Left lobe of liver (tissue), 2 donors: ENCODE measurements at places on chromosomes 5 and 9.

- no peak for DNase-seq
Measured at GRCh38 chr9:82167296-82167695, 178.7 kb downstream of the SPATA31D1 start.

- DNase-seq: peak; percentile 73
Measured at GRCh38 chr5:154648706-154649105, 106.5 kb upstream of the LARP1 start.

DNA sequence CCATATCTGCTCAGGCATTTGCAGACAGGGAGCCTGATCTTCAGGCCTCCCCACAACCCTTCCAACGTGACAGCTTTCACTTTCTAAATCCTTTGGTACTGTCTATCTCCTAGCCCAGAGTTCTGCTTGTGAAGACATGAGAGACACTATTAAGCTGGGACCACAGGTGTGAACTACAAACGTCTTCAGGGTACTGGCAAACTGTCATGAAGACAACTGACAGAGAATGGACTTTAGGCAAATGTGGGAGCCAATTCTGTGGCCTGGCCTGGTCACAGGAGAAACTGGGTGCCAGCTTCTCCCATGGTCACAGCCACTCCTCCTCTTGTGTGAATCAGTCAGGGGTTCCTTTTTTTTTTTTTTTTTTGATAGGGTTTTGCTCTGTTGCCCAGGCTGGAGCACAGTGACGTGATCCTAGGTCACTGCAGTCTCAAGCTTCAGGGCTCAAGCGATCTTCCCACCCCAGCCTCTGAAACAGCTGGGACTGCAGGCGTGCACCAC lies 10.4 kb downstream of the TRIM14 start:
- DNase-seq: no peak

- no peak for DNase-seq
Measured at GRCh38 chr9:27194401-27195091, 85.5 kb downstream of the TEK start.

DNA sequence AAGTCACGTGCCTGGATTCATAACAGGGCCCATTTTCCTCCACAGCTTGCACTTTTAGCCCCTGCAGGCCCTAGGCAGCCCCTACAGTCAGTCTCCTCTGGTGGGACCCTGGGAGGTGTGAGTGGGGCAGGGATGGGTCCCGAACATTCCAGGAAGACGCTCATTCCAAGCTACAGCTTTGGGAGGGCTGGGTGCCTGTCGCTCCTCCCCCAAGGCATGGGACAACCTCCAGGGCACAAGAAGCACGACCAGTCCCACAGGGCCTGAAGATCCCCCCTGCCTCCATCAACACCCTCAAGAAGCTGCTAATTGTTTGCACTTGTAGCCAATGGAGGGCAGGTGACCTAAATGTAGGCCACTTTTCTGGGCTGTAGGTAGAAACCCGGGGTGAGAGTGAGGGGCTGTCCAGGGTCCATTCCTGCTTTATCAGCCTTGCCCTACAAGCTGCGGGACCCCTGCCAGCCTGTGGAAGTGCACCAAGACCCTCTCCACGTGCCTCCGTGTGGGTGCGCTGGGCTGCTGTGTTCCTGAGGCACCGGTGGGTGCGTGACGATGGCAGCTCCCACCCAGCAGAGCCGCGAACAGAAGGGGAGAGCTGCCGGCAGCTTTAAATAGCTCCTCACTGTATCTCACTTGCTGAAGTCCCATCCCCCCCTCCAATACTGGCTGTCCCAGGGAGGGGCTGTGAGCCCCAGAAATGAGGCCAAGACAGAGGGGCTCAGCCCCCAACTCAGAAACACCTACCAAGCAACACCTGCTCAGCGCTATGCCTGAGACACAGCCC lies 91.9 kb upstream of the ARAP3 start:
- DNase-seq: no peak

- DNase-seq: no peak
Measured at GRCh38 chr9:112502175-112502946, 15.7 kb downstream of the KIAA1958 start.

DNA sequence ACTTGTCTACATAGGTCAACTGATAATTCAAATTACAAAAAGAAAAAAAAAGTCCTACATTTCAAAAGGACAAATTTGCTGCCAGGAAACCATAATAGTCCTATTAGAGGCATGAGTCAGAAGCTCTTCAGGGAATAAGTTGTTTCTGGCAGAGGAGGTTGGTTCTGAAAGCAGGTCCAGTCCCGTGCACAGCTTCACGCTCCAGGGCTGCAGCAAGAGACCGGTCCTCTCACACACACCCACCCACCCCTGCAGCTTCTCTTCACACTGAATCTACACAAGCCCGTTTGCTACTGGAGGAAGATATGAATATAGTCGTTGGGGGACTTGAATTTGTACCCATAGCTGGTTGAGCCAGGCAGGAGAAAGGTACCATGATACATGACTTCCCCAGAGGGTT lies 36.9 kb upstream of the SLC1A3 start:
- no peak for DNase-seq

- DNase-seq: no peak
Measured at GRCh38 chr5:35811108-35811741, 45.5 kb upstream of the IL7R start.

DNA sequence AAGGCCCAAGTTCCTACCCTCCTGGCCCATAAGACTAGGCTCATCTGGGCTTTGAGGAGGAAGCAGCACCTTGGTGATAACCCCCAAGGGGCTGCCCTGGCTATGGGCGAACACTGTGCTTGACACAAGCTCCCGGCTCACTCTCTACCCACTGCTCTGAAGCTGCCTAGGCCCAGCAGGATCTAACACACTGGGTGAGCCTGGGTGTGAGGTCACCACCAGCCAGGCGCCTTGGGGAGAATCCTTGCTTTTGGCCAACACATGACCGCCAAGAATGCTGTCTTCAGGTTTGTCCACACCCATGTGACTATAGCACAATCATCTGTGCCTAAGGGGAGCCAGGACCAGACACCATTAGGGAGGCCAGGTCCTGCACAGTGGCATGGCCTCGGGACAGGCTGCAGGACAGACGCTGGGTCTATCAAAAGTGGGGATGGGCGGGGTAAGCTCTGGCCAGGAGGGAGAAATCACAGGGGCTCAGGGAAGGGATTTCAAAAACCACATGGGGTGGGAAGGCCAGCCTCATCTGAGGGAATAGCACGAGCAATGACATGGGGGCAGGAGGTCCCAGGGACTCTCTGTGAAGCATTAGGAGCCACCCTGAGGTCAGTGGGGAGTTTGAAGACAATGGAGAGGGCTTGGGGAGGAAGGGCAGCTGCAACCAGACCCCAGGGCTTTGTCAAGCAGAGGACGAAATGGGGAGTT lies 29.6 kb downstream of the BICD2 start:
- DNase-seq: no peak

- no peak for DNase-seq
Measured at GRCh38 chr9:97441729-97442128, 29.8 kb downstream of the TDRD7 start.

GRCh38 chr5:148776780-148777179 lies 49.6 kb upstream of the ADRB2 start:
- no peak for DNase-seq

GRCh38 chr5:84059672-84060071 lies 325.0 kb downstream of the EDIL3 start:
- no peak for DNase-seq

DNA sequence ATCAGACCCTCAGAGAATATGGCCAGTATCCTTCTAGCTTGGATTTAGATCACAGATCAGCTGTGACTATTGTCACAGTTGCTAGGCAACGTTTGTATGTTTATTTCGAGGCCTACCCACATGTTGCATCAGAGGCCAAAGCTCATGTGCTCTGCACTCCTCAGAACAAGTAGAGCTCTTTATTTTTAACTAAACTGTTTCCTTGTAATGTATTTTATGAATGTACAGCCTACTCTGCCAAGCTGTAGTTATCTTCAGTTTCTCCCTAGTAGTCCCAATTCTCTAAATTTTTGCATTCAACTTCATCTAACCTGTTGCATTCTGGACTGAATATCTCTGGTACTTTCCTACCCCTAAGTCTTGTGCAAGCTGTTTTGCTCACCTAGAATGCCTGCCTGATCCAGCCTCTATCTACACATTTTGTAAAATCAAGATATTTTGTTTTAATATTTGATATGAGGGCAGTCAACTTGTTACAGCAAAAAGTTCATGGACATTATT lies 52.8 kb downstream of the CAST start:
- DNase-seq: peak; percentile 83

GRCh38 chr9:6498982-6499381 lies 86.0 kb downstream of the UHRF2 start:
- no peak for DNase-seq

- no peak for DNase-seq
Measured at GRCh38 chr5:135543485-135544304, 7.9 kb upstream of the NEUROG1 start.

GRCh38 chr5:82106207-82106606 lies 134.4 kb downstream of the ATG10 start:
- DNase-seq: no peak

GRCh38 chr5:123422433-123423277 lies 548 bp downstream of the CEP120 start:
- no peak for DNase-seq

GRCh38 chr9:14907360-14907685 lies 2.9 kb downstream of the FREM1 start:
- DNase-seq: no peak

GRCh38 chr5:9058161-9058560 lies 487.7 kb downstream of the SEMA5A start:
- DNase-seq: no peak

DNA sequence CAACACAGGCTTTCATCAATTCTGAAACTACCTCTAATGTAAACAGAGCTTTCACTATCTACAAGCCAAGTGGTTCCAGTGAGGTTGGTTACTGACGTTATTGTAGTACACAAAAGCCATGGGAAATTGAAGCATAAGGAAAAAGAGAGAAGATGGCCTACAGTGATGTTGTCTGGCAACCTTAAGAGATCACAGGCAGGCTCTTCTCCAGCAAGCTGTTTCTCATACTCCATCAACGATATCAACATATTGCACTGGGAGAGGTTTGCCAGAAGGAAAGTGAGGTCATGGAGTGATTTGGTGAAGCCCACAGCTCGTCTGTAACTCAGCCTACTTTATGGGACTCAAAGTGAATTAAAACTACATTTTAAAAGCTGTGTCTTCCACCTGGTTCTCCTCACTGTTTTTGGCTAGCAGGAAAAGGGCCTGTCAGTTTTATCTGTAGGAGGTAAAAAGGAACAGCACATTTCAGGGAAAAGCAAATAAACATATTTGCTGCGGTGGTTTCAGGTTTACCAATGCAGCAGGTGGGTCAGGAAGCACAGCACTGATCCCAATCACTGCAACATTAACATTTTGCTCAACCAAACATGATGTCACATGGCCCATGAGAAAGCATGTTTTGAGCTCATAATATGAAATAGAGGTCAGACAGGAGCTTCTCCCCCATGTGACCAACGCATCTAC lies 72.9 kb downstream of the ARSB start:
- DNase-seq: no peak

- no peak for DNase-seq
Measured at GRCh38 chr9:114054191-114054690, 23.9 kb downstream of the AMBP start.

- DNase-seq: no peak
Measured at GRCh38 chr5:126595486-126596083, 566 bp upstream of the ALDH7A1 start.
